ENCODE measurements at places on chromosomes 2 and 18.

DNA sequence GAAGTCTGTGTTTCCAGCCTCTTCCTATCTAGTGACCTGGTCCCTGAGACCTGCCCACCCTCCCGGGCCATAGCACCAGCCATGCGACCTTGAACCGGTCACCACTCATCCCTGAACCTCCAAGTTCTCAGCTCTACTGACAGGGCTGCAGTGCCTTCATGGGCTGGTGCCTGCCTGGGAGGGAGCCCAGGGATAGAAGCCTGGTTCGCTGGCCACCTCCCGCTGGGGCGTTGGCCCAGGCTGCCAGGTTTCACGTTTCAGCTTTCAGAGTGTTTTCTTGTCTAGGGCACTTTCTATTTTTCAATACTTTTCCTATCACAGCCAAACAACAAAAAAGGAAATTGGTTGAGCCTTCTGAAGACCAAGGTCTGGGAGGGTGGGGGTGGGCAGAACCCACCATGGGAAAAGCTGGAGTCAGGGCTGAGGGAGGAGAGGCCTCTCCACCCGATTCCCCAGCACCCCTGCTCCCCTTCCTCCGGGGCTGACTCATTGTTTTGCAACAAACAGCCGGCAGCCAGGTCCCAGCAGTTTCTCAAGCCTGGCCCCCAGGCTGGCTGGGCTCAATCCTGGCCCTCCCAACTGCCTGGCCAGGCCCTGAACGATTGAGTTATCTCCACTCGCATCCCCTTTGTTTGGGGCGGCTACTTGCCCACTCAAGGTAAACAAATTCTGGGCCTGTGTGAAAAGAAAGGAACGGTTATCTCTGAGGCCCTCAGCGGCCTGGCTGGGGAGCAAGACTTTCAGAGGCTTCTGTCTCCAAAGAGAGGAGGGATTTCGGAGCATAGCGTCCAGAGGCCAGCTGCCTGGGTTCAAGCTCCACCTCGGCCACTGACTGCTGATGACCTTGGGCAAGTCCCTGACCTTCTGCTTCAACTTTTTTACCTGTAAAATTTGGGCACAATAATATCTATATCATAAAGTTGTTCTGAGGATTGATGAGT is 47.5 kb downstream of the ZFP36L2 start:
- no peak for DNase-seq

DNA sequence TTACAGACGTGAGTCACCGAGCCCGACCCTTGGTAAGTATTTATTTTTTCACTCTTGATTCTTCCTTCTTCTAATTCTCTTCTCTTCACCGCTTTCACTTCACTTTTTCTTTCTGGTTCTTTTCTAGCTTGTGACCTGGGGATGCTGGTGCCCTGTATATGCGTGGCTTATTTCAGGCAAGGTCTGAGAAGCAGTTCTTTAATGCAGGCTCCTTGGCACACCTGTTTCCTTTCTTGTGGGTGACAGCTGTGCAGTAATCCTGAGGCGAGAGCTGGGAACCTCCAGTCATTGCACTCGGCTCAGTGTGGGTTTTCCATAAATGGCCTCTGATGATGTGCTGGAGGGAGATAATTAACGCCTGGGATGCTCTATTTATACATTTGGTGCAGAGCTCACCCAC is 193.8 kb downstream of the TSN start:
- no peak for DNase-seq

DNA sequence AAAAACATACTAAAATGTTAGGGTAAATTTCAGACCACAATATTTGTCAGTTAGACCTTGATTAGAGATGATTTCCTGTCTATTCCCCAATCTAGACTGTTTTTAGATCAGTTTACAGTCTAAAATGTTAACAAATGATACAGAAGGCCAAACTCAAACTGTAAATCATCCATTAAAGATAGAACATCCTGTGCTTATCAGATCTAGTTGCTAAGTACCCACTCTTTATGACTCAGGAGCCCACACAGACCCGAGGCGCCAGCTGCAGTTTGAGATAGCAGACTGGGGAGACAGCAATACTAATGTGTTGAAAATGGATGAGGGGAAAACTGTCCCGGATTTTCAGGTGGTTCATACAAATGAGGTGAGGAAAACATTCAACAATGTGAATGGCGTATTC is 113.3 kb downstream of the SCG2 start:
- DNase-seq: no peak

DNA sequence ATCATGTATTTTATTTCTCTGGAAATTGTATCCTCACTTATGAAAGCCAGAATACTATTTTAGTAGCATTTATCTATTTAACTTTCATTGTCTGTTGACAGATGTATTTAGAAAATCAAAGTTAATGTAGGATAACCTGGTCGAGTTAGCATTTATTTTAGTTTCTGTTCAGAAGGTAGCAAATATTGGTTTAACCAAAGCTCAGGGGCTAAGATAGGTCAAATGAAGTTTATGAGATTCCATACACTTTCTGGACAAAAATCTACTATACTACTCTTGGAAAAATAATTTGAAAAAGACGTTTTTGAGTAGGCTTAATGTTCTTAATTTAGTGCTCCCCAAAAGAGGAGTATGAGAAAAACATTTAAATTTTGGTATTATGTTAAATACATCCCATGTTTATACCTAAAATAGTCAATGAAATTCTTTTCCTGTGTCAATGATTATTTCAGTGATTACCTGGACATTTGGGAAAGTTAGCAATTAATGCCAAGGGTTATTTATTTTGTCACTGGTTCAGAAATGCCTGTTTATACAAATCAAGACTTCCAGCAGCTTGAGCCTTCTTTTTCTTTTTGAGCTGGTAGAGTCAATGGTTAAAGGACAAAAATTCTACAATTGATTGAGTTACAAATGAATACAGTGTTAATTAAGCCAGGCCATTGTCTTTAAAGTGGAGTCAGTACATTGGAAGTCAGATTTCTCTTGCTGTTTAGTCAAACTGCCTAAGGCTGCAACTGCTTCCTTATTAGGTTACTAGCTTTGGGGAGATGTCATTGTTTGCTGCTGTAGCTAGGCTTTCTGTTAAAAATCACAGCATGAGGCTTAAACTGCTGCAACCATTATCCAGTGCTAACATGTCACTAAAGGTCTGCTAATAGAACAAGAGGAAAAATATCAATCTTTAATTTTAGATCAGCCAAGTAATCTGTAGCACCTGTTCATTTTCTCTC is 182.3 kb downstream of the CAMKMT start:
- no peak for DNase-seq

GRCh38 chr2:121605820-121606733 is 43.2 kb downstream of the CLASP1 start:
- no peak for DNase-seq

DNA sequence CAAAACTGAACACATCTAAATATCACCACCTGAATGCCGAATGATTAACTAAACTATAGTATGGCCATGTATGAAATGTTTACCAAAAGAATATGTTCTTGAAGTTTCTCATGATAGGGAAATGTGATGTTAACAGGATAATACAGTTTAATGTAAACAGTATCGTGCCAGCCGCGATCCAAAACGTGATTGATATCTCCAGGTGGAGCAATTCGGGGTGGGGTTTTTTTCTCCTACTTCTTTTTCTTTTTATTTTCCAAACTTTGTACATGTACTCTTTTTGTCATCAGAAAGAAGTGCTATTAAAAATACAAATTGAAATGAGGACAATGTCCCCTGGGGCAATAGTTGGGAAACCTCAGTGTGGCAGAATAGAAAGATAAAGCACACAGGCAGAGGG is 4.0 kb upstream of the BIN1 start:
- no peak for DNase-seq

Measured in stimulated activated CD4-positive, alpha-beta T cell treated with anti-CD3 and anti-CD28 coated beads, Interleukin-12 subunit alpha, Interleukin-12 subunit beta, amount 100 ng/mL, for 48 hours (primary cell).